Stomach (tissue), 19 donors: ENCODE measurements at places on chromosomes 7 and 10. TPM values are rescaled to one million over a fixed set of nuclear protein-coding genes. Genes with fewer than 3 reads are reported as not detected.

CUZD1 gene
- total RNA-seq, result 0.55 TPM

HOXA6 gene
- total RNA-seq, result 3.7 TPM

ASAH2 gene
- total RNA-seq, result 3.5 TPM

CTTNBP2 gene
- 7.9 TPM for total RNA-seq

FRAT1 gene
- 26.4 TPM for total RNA-seq

OSBPL3 gene
- 19.0 TPM for total RNA-seq

ZP3 gene
- 1.4 TPM for total RNA-seq

MUC12 gene
- 0.58 TPM for total RNA-seq

DNA sequence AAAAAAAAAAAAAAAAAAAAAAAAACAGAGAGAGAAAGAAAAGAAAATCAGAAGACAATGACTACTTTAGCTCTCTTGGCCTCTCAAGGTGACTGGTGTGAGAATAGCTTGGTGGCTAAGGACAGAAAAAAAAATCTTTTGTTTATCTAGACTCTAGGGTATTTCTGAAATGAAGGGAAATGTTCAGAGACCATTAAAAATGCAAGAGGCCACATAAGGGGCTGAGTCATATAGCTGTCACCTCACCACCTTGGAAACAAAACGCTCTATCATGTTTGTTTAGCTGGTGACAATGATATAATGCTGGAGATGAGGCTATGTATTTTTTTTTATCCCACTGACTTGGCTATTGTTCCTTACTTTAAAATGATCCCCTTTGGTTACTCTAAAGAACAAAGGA is 287.0 kb upstream of the CDC14C start:
- no peak for DNase-seq

DNA sequence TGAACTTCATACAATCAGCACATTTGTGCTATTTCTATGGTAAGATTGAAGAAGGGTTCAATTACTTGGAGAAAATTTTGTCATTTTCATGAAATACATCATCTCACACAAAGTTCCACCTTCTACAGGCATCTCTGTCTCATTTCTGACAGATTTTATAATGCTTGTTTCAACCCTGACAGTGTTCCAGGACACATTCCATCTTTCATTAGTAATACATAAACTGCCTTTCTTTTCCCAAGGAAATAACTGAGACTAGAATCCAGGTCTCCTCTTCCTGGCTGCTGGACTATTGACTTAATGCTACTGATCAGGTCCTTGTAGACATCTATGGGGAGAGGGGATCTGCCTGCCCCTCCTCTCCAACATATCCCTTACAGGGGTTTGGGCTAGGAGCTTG is 70.1 kb upstream of the PLPP4 start:
- no peak for DNase-seq

GRCh38 chr10:62527019-62527827 is 153.1 kb downstream of the ZNF365 start:
- peak; percentile 10 for DNase-seq

GRCh38 chr7:116584721-116585120 is 59.9 kb downstream of the CAV1 start:
- DNase-seq, result no peak

GRCh38 chr10:103717341-103718246 is 137.8 kb downstream of the SH3PXD2A start:
- no peak for DNase-seq

GRCh38 chr10:126536656-126537055 is 133.8 kb downstream of the C10orf90 start:
- peak; percentile 75 for DNase-seq

- no peak for DNase-seq
Observed at GRCh38 chr7:149830997-149831740, 7.0 kb upstream of the ZNF862 start.

- DNase-seq, result no peak
Observed at GRCh38 chr7:99897322-99898022, 20.6 kb upstream of the OR2AE1 start.

DNA sequence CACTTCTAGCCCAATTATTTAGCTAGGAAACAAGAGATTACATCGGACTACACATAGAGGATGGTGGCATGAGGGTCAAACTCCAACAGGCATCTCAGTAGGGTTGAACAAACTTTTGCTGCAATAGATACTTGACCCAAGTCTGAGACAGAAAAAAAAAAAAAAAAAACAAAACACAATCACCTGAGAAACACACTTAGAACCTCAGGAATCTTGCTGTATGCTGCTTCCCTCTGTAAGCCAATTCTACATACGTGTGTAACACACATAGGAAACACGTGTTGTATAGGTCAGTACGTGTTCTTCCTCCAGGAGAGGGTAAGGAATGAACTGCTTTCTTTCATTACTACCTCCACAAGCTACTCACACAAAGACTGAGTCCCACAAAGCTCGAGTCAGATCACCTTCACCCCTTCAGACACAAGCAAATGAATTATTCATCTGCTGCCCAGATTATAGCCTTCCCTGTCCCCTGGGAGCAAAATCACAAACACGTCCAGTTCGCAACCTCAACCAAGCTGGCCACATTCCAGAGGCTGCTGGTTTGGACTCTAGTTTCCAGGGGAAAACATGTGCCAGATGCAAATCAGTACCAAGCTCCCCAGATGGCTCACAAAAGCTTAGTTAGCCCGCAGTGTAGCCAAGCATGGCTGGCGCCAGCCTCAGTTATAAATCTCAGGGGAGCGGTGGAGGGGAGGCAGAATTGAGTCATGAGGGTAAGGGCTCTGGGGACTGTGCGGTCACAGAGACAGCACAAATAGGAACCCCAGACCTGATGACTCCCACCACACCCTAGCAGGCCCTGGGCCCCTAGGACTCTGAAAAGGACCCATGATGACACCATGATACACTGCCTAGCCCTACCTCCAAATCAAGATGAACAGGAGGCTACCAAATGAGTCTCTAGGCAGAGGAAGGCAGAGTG is 15.1 kb downstream of the PSAP start:
- DNase-seq, result peak; percentile 75

DNA sequence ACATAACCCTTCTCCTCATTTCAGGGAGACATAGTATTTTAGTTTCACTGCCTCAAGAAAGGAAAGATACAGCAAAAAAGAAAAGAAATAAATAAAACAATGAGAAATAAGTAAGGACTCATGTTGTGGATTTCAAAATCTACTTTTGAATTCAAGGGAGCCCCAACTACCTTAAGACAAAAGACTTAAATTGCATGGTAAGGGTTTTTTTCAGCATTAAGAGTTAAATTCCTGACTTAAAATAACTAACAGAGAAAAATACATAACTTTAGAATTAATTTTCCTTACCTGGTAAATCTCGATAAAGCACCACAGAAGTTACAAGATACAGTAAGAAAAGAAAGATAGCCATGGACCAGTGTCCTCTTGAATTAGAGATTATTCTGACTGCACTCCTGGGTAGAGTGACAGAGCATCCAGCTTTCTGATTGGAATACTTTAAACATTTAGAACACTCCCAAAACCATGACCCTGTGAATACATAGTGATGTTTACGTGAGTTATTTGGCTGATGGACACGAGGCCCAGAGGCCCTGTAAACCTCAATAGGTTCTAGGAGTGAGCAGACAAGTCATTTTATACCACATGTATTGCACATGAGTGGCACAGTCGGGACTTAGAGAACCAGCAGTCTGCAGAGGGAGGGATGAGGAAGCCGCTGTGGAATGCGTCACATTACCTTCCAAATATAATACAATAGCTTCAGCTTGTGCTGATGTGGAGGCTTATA is 292.5 kb upstream of the SEMA3C start:
- DNase-seq, result no peak

GRCh38 chr10:60270426-60270825 is 119.2 kb downstream of the ANK3 start:
- no peak for DNase-seq

DNA sequence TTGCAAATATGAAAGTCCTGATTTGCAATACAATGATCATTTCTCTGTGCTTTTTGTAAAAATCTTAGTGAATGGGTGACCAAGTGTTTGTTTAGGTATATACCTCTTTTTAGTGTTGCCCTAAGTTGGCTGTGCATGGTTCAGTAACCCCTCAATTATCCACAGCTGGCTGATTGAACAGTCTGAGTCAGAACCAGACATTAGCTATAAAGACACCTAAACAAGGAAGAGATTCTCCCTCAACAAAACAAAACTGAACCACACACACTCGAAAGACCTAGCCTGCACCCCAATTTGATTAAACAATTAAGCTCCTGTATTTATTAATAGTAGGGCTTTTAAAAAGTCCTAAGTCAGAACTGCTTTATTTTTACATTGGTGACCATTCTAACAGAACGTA is 2.8 kb downstream of the RSBN1L start:
- no peak for DNase-seq

DNA sequence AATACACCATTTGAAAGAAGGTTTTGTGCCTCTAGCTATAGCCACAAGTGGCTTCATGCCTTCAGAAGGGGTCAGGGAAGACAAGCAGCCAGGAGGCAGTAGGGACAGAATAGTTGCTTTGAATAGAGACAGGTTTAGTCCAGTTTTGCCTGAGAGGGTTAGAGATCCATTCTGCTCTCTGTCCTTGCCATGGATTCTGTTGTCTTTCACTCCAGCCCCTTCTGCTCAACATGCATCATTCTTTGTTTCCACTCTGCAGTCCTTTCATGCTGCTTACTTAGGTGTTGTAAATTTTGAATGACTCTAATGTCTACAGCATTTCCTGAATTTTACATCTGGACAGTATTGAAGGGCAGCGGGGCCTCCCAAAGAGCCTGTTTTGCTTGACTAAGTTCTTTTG is 60.3 kb downstream of the CNTNAP2 start:
- DNase-seq, result no peak

DNA sequence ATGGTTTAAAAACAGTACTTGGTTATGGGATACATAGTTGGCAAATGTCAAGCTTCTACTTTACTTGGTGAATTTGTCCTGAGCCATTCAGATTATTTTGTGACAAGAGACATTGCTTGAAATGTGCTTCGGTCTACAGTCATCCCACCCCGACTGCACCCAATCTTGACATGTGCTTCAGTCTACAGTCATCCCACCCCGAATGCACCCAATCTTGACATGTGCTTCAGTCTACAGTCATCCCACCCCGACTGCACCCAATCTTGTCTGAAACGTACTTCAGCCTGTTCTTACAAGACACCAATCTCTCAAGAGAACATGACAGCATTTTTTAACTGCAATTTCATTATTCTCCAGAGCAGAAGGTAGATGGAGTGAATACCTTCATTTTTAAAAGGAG is 47.8 kb downstream of the PRKCQ start:
- no peak for DNase-seq

GRCh38 chr10:3472287-3473051 is 299.9 kb upstream of the PITRM1 start:
- no peak for DNase-seq

DNA sequence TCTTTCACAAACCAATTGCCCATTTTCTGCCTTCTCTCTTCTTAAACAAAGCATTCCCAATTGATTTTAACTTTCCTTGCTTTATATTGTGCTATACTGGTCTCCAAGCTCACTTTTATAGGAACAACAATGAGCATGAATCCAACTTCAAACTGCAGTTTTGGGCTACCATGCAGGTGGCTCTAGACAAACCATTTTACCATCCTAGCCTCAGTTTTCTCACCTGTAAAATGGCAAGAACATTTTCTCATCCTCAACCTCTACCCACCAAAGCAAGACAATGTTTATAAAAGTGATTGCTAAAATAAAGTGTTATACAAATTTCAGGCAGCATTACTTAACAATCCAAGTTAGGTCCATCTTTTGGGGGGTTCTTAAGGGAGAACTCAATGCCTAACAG is 66.8 kb upstream of the ASAH2 start:
- no peak for DNase-seq

DNA sequence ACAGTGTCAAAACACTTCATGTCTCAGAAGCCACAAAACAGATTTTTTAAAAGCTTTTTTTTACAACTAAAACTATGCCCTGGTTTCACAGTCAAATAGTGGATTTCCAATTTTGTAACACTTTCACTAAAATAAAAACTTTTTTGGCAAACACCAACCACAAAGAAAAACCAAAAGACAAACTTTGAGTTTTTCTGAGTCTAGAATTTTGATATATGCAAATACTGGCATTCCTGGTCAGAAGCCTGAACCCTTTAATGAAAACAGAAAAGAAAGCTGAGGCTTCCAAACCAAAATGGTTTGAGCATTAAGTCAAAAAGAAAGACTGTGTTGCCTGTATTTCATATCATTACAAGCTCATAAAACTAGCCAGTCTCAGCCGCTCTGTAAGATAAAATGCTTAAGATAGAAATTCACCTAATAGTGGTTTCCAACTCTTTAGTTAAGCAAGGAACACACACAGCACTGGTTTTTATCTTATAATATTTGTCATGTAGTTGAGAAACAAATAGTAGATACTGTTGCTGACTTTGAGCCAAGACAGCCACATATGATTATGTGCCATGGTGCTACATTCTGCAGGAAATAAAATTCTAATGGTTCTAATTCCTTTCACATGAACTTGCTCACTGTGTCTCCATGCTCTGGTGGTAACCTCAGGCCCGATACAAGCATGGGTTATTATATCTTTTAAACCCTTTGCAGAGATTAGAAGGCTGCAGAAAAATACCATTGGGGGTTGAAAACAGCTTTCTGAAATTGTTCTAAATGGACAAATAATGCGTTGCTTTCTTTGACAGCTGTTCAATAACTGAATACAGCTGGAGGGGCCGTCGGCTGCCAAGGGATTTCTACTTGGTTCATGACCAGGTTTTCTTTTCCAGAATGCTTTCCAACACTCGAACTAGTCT is 49.4 kb downstream of the FAM171A1 start:
- DNase-seq, result peak; percentile 79

GRCh38 chr7:127895814-127896280 is 135.4 kb downstream of the LRRC4 start:
- DNase-seq, result no peak

DNA sequence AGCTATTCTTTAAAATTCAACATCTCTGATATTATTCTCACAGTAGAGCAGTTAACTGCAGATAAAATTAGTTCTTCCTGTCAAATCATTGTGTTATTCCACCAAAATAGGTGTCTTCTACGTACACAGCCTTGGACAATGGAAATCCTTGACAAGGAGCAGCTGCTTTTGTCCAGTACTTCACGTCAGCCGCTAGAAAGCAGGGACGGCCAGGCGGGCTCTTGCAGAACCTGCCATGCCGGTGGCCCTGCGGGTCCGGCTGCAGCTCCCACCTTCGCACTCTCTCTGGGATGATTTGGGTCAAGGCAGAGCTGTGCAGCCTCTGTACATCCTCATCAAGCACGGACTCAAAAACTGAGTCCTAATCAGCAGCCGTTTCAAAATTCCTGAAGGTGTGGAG is 2.2 kb upstream of the FOXI2 start:
- no peak for DNase-seq

DNA sequence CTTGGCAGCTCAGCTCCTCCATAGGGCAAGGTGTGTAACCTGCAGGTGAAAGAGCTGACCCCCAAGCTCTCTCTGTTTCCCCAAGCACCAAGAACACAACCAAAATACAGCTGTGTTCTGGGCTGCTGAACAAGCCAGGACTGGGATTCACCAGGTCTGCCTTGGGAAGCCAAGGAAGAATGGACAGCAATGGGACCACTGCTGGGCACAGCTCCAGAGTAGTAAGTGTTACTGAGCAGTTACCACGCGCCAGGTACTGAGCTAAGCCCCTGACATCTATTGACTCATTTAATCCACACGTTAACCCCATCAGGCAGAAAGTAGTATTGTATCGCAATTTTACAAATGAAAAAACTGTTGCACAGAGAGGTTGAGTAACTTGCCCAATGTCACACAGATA is 168.3 kb downstream of the GRID1 start:
- no peak for DNase-seq
